ENCODE measurements at places on chromosomes 12 and 14. TPM values are rescaled to one million over a fixed set of nuclear protein-coding genes. Genes with fewer than 3 reads are reported as not detected.

WSCD2 gene
- 3.4 TPM for polyA plus RNA-seq

BCL2L14 gene
- not detected for polyA plus RNA-seq

PCNX1 gene
- polyA plus RNA-seq, result 8.5 TPM

ERP27 gene
- polyA plus RNA-seq, result not detected

TMPRSS12 gene
- not detected for polyA plus RNA-seq

PXMP2 gene
- polyA plus RNA-seq, result 66.0 TPM

ARL1 gene
- polyA plus RNA-seq, result 28.8 TPM

CRACR2A gene
- polyA plus RNA-seq, result 0.36 TPM

MYG1 gene
- polyA plus RNA-seq, result 114 TPM

OAS3 gene
- polyA plus RNA-seq, result 15.3 TPM

PTCSC3 gene
- 2.2 TPM for polyA plus RNA-seq

OR4E2 gene
- not detected for polyA plus RNA-seq

HIGD1C gene
- not detected for polyA plus RNA-seq

CACNA2D4 gene
- not detected for polyA plus RNA-seq

DEGS2 gene
- 3.1 TPM for polyA plus RNA-seq

ACSM4 gene
- not detected for polyA plus RNA-seq

ARMH4 gene
- polyA plus RNA-seq, result 8.0 TPM

GARIN6 gene
- polyA plus RNA-seq, result not detected

SETD3 gene
- 41.2 TPM for polyA plus RNA-seq

NPFF gene
- polyA plus RNA-seq, result not detected

RTL1 gene
- 0.15 TPM for polyA plus RNA-seq

KNTC1 gene
- polyA plus RNA-seq, result 8.9 TPM

CEBPE gene
- not detected for polyA plus RNA-seq

ARHGAP9 gene
- polyA plus RNA-seq, result 7.6 TPM

PLEKHH1 gene
- polyA plus RNA-seq, result 43.3 TPM

KCNMB4 gene
- 18.3 TPM for polyA plus RNA-seq

SLC41A2 gene
- 3.2 TPM for polyA plus RNA-seq

C12orf76 gene
- polyA plus RNA-seq, result 56.1 TPM
